ENCODE measurements at places on chromosomes 7 and 10.

GRCh38 chr10:3651969-3652653 is 132.9 kb downstream of the KLF6 start:
- DNase-seq = no peak

DNA sequence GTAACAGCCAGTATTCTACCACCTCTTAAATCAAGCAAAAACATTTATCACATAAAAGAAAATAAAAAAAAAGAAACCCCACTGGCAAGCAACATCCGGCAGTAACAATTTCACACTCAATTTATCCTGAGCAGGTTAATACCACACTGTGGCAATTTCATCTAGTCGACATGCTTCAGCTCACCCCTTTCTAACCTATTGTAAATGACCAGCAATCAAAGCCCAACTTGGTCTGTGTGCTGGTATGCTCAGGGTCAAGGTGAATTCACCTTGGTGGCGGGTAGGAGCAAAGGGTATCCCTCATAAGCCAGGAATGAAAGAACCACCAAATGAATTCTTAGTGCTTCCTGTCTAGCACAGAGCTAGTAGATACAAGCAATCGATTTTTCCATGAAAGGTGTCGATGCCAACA is 109.1 kb upstream of the AFAP1L2 start:
- DNase-seq = no peak

DNA sequence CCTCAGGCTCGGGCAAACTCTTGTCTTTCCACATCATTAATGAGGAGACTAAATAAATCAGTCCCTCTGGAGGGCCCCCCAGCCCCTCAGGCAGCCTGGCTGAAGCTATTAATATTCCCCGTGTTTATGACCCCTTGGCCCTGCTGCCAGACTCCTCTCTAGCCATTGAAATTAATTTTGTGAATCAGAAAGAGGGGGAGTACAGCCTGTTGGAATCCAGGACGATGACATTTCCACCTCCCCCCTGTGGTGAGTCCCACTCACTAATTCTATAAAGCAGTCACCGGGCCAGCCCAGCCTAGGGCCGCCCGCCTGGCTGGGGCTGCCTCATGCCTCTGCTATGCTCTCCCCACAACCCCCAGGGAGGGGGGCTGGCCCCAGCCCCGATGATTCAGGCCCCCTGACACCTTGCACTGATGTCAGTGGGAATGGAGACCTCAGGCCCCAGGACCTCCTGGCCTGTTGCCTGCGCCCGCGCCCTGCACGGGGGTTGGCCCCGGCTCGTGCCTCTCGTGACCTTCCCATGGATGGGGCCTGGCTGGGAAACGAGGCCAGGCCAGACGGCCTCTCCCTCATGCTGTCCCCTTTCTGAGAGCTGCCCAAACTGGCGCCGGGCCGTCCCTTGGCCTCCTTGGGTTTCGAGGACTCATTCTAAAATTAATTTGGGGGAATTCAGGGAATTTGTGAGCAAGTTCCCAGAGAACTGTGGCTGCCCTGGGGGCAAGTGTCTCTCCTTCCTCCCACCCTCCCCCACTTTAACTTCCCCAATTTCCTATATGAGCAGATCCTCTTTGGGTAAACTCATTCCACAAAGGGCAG is 34.0 kb downstream of the TMEM270 start:
- no peak for DNase-seq

- no peak for DNase-seq
These were observed 5.0 kb downstream of the VIPR2 start for GRCh38 chr7:159139639-159140038.

GRCh38 chr7:139600306-139600705 is 76.8 kb downstream of the CLEC2L start:
- DNase-seq = no peak

DNA sequence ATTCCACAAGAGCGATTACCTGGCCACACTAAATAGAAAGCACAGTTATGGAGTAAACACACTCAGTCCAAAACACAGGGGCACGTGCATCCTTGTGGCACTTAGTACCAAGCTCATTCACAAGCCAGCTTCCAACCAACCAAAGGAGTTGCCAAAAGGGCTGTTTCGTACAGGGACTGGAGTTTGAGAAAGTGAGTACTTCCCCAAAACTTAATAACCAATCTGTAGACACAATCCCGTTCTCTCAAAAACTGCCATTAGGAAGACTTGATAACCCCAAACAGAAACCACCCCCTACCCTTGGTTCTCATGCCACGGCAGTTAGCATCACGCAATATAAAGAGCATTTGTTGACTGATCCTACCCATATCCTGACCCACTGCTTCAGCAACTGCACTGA is 166.2 kb upstream of the ASAH2 start:
- no peak for DNase-seq

DNA sequence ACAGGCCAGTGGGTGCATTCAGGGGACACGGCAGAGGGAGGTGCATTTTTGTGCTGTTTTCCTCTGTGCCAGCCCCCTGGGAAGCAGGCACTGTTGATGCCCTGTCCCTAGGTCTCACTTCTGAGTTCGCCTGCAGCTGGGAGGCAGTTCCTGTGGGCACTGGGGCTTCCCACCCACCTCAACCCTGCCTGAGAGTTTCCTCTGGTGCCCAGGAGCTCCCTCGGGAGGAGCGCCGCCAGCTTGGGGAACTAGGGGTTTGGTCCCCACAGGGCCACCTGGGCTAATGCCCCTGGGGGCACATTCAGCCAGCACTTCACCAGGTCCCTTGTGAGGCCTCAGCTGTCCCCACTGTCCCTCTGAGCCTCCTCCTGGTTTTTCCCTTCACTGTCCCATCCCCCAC is 178.2 kb upstream of the RHEB start:
- no peak for DNase-seq

GRCh38 chr10:69816521-69816920 is 14.8 kb downstream of the COL13A1 start:
- no peak for DNase-seq

DNA sequence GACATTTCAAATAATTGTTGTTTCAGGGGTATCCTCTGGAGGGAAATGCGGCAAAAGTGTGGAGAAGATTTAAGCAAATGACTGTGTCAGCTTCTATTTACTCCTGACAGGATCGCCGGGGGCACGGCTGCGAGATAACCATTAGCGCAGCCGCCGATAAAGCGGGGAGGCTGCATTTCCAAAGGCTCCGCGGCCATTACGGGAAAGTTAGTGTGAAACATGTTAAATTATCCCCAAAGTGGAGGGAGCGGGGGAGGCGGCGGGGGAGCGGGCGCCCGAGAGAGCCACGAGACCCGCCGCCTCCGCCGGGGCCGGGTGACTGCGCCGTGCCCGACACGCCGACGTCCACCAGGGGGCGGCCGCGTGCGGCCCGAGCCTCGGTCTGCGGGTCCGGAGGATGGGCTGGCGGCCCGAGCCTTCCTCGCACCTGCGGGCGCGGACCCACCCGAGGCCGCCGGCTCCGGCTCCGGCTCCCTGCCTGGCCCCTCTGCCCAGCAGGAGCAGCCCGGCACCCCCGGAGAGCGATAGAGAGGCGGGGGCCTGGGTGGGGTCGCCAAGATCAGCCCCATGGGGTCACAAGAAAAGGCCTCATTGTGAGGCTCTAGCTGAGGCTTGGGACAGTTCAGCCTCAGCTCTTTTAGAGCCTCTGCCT is 74.4 kb upstream of the PAX2 start:
- peak; percentile 6 for DNase-seq

GRCh38 chr7:132709971-132710567 is 133.8 kb upstream of the PLXNA4 start:
- DNase-seq = no peak

DNA sequence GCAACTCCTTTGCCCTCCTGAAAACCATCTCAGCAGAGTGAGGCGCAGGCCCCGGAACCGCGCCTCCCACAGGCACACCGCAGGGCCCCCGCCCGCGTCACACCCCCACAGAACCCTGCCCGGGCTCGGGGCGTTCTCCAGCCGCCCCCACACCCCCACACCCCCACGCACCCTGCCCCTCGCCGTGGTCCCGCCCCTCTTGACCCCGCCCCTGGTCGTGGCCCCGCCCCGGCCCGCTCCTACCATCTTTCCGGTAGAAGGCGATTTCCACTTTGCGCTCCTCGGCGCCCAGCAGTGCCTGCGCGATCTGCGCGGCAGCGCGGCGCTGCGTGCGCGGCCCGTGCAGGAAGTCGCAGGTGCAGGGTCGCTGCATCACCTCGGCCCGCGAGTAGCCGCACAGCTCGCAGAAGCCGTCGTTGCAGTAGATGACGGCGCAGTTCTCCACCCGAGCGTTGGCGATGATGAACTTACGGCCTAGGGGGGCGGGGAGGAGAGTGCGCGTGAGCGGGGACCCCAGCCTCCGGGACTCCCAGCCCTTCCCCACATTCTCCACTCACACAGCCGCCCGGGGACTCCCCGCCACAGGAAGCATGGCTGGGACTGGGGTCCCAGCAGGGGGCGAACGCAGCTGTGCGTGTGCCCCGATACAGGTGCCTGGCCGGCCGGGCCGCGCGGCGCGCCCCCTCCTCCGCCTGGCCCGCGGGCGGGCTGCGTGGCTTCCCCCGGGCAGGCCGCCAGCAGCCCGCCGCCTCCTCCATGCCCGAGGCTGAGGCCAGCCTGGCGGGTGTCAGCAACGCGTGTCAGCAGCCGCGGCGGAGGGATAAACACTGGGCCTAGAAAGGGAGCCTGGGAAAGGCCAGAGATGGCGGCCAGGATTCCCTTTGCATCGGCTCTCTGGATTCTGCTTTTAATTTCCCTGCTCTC is 3.4 kb downstream of the KCNH2 start:
- peak; percentile 73 for DNase-seq

DNA sequence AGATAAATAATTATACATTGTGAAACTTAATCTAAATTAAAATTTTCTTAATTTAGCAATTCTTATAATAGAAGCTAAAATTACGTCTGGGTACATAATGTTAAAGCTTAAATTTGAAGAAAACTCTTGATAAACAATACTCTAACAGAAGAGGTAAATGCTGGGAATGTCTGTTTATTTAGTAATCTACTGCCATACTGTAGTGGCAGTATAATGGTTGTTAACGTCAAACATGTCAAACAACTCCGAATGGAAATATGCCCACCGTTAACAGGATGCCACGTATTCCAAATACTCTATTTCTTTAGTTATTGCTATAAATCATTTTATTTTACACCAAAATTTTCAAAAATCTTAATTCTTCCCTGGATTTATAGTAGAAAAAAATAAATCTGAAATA is 40.0 kb upstream of the PTPN12 start:
- no peak for DNase-seq

GRCh38 chr10:128463991-128464760 is 338.0 kb upstream of the MKI67 start:
- peak; percentile 2 for DNase-seq

GRCh38 chr7:155602156-155602555 is 42.3 kb upstream of the RBM33 start:
- no peak for DNase-seq

GRCh38 chr7:142535123-142535779 is 214.0 kb upstream of the PRSS1 start:
- DNase-seq = peak; percentile 48

GRCh38 chr7:158257001-158257400 is 330.6 kb downstream of the PTPRN2 start:
- no peak for DNase-seq

DNA sequence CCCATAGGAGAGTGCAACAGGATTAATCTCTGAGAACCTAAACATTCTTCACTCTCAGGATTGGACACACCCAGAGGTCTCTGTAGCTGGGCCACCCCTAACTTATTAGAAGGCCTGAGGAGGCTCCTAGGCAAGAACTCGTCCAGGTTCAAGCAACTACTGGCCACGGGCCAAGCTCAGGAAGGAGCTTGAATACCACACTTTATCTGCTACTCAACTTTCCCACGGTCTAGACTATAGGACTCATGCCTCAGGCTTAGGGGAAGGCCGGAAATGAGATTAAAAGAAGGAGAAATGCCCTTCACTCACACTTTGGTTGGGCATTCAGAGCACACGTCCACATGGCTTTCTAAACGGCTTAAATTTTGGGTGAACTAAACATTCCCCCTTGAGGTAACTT is 142.8 kb upstream of the PHYHIPL start:
- DNase-seq = no peak

DNA sequence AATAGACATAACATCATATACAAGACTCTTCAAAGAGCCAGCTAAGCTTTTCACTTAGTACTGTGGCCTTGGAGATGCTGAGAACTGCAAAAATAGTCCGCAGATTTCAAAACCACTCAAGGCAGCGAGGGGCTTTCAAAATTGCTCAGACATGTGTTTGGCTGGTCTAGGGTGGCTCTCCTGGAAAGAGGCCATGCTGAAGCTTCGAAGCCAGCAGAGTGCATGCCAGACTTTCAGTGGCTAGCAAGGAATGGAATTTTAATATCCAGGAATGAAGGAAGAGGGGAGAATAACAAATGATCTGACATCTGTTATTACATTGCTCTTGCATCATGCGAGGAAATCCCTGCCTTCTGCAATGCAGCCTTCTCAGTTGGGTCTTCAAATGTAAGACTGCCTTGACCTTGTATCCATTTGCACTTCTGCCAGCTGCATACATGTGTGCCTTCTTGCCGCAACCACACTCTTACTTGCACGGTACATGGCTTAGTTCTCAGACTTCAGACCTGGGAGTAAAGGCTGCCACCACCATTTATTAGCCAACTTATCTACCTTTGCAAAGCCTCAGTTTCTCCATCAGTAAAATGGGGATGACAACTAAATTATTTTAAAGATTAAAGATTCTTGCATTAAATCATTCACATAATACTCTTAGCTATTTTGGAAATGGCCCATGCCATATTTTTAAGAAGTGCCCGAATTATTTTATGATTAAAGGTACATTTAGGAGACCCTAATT is 55.9 kb downstream of the ITIH5 start:
- DNase-seq = no peak

- DNase-seq = no peak
These were observed 127.3 kb upstream of the ITGB1 start for GRCh38 chr10:33085313-33085833.

DNA sequence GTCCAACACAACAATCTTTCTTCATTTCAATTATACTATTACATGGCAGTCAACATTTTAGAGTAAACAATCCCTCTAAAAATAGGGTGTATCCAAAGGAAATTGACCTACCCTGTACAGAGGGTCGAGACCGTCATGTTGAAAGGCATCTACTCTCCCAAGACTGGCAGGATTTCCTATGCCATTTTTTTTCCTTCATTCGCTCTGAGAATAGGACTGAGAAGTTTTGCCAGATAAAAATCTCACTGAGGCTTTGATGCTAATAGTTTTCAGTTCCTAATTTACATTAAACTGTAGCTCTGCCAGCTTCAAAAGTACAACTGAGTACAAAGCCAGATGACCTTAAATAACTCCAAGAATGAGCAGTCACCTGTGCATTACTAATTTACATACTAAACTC is 84.5 kb upstream of the SEMA3C start:
- DNase-seq = no peak

- DNase-seq = no peak
These were observed 52.5 kb downstream of the PROSER2 start for GRCh38 chr10:11875494-11876281.

Measured in effector CD8-positive, alpha-beta T cell (primary cell).